ENCODE measurements at places on chromosomes 7 and 10.

DNA sequence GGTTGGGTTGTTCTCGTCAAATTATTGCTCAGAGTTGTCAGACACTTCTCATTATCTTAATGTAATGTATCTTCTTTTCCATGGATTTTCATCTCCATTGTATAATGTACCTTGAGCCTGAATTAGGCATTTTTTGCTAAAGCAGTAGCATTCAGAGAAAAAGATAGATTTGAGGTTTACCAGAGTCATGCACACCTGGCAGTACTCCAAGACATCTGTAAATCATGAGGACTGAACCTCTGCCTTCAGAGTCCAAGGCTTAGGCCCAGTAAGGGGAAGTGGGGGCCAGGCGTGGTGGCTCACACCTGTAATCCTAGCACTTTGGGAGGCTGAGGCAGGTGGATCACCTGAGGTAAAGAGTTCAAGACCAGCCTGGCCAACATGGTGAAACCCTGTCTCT is 624.3 kb upstream of the MBL2 start:
- DNase-seq: no peak

DNA sequence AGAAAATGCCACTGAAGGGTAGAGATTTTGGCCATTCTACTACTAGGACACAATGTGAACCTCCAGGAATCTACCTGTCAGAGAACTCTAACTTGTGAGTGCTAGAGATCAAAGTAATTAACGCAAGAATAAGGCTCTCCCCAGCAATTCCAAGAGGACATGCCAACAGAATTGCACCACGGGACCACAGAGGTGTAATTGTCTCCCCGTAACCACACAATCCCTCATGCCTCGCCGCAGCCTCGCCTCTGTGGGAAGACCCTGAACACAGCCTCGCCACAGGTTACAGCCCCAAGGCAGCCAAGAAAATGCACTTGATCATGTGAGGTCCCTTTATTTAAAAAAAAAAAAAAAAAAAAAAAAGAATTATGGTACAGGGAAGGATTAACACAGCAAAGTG is 29.5 kb downstream of the CDCA7L start:
- DNase-seq: no peak

DNA sequence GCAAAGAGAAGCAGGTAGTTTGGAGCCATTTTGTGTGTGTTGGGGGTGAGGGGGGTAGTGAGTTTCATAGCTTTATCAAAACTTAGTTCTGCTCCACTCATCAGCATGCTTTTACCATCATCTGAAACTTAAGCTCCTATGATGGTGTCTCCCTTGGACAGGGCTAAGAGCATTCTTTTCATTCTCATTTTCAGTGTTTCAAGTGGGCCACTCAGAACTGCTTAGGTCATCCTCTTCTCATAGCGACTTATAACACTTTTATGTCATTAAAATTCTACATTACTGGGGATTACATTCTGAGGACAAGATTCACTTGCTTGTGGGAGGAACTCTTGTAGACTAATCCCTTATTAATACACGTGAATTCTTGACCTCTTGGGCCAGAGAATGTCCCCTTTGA is 649.4 kb downstream of the SUGCT start:
- DNase-seq: no peak

DNA sequence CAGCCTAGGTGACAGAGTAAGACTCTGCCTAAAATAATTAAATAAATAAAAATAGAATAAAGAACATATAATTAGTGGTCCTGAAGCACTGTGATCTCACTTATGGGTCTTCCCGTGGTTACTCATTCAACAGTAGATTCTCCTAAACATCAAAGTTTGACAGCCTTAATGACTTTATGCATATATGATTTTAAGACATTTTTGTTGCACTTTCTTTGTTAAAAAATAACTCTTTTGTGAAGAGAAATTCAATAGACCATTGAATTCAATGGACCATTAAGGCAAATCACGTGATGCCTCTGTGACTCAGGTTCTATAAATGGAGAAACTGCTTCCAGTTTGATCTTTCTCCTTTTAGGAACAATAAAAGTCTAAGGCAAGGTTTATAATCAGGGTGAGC is 59.6 kb downstream of the ATOH7 start:
- DNase-seq: no peak

- DNase-seq: no peak
Measured at GRCh38 chr10:35150308-35150707, 23.7 kb downstream of the CREM start.

GRCh38 chr7:25801214-25801613 is 350.8 kb upstream of the NFE2L3 start:
- no peak for DNase-seq

GRCh38 chr7:14184292-14184864 is 194.9 kb upstream of the ETV1 start:
- DNase-seq: no peak

DNA sequence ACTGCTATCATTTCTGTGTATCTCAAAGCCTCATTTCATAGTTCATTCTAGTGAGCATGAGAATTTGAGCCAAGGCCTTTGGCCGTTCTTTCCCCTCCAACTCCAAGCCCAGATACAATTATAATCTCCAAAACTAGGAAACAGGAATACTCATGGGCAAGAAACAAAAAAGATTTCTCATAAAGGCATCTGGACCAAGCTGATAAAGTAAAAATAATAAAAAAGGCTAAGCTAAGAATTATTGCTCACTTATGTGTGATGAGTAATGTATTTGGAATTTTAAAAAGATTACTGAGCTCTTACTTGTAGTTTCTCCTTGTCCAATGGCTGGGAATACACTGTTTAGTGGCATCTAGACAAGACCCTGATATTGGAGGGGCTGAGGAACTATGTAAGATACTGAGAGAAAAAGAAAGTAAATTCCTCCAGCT is 196.4 kb upstream of the POM121L12 start:
- DNase-seq: no peak

DNA sequence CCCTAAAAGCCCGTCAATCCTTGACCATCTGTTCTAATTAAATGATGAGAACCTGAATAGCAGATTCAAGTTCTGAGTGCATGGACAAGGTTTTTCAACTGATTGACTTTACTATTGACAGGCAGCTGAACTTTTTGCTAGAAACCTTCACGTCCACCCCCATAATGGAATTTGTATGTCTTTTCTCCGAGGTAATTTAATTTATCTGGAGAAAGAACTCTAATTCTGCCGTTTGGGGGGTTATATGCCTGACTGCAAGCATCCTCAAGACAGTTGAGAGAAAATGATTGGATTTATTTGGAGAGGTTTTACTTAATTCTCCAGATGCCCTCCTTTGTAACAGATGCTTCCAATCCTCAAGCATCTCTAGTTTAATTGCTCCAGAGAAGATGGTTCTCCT is 1053.4 kb upstream of the AUTS2 start:
- no peak for DNase-seq

DNA sequence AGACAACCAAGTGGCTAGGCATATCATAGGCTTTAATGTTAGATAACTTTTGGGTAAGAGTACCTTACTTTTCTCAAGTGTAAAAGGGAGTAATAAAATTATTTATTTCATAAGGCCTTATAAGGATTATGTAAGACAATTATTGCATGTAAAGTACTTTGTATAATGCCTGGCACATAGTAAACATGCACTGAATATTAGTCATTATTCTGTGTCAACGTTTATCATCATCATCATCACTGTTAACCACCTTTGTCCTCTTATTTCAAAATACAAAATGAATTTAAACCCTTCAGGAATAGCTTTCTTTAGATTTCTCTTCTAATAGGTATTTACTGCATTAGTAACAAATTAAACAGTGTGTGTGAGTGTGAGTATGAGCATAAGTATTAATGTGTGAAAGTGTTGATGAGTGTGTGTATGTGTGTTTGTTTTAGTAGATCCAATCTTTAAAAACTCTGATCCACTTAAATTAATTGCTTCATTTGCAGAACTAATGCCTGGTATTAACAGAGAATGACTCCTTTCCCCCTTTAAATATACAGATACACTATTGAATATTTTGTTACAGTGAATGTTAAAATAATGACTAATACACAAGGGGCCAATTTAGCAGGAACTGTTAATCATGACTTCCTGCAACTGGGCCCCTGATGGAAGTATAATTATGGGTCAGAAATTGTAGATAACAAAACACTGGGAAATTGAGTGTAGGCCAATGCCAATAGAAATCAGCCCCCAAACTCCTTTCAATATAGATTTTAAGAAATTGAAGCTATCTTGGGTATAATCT is 213.3 kb upstream of the FZD8 start:
- DNase-seq: no peak

DNA sequence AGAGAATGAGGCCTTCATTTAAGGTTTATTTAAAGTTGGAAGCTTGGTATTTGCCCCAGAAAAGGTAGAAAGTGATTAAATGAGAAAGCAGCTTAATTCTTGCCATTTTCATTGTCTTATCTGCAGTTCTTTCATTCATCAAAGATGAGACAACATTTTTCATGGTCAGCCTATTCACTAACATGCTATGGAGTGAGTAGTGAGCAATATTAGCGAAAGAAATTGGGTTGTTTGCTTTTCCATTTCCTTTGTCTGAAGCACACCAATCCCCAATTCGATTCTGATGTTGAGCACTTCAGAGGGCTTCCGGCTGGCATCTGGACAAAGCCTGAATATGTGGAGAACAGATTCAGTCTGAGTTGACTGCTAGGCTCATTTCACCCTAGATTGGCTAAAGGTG is 317.2 kb downstream of the BBS9 start:
- DNase-seq: no peak

- no peak for DNase-seq
Measured at GRCh38 chr10:5666841-5667630, 641 bp upstream of the ASB13 start.

GRCh38 chr10:31353574-31353973 is 34.6 kb downstream of the ZEB1 start:
- DNase-seq: no peak

DNA sequence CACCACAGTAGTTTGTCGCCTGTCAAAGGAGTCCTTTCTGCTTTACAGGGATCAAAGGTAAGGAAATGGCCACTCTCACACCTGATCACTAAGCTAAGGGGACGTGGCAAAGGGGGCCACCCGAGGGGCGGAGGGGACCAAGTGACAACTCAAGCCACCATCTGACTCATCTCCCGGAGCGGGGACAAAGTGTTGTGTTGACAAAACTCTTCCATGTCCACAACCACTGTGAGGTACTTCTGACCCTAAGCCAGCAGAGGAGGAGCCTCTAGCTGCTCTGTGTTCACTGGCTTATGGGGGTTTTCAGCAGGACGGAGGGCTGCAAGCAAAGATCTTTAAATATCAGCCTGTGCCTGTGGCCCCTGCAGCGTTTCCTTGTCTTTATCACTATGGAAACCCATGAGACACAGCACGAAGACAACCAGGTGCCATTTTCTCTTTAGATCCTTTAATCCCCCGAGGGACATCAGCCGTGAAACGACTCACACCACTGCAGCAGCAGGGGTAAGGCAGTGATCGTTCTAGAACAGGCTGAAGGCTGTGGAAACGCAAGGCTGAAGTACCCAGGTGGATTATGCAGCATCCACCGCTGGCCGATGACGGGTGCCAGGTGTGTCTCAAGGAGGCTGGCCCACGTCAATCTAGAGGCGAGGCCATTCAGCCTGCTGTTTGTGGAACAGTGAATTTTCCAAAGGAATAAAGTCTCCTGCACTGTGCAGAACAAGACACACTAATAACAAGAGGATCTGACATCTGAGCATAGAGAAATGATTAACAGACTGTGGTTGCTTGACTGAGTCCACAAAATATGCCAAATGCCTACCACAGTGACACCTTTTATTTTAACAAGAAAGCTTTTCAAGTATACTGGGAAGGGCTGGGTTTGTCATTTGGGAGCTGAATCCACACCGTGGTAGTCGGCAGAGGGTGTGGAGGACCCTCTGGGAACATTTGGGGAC is 26.6 kb upstream of the DDC start:
- no peak for DNase-seq

DNA sequence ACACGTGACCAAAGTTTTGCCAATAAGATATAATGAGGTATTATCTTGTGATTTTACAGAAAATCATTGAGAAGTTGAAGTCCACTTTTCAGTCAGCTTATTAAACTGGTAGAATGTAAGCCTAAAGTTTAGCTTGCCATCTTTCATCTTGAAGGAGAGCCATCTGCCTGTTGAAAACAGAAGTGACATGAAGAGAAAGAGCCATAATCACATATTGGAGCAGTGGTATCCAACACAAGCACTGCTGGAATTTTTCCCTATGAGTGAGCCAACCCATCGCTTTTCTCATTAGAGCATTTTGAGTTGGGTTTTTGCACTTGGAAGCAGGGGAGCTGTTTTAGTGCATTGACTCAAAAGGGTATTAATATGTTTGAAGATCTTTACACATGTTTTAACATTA is 117.6 kb upstream of the FERD3L start:
- no peak for DNase-seq

DNA sequence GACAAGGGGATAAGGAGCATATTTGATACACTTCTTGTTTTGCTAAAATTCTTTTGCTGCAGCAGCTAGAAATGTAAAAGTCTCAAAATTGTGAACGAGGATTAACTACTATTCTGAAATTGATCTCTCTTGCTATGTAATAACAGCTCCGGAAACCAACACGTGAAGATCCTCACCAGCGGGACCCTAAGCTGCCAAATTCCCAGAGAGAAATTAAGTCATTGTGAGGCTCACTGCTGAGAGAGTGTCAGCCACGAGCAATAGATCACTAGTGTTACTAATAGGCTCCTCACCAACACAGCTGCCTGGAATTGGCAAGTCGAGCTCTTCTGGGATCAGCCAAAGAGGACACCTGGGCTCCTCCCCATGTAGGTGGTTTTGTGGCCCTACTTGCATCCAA is 5.6 kb upstream of the VWA2 start:
- no peak for DNase-seq

GRCh38 chr10:117477961-117478670 is 64.4 kb upstream of the EMX2 start:
- DNase-seq: no peak

DNA sequence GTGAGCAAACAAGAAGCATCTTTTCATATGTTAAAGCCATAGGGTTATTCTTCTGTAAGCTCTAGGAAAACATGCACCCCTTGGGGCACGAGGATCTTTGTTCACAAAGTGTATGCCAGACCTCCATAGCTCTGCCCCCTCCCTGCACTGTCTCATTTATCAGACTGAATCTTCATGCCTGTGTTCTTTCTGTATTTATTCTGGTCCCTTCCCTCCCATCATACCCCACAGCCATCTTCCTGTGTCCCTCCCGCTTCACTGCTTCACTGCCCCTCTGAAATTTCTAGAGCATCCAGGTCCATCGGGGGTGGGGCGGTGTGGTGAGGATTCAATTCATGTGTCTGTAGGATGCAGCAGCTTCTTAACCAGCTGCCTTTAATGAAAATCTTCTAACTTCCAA is 7.5 kb downstream of the EPHB6 start:
- DNase-seq: no peak

- no peak for DNase-seq
Measured at GRCh38 chr10:7872041-7872442, 53.7 kb downstream of the TAF3 start.

GRCh38 chr7:158771213-158771834 is 58.0 kb downstream of the ESYT2 start:
- no peak for DNase-seq

- DNase-seq: no peak
Measured at GRCh38 chr7:148584154-148584827, 6.3 kb upstream of the C7orf33 start.

GRCh38 chr7:132666774-132667172 is 90.5 kb upstream of the PLXNA4 start:
- no peak for DNase-seq

- no peak for DNase-seq
Measured at GRCh38 chr7:117259615-117260014, 63.2 kb downstream of the WNT2 start.

GRCh38 chr10:133143200-133143533 is 16.9 kb upstream of the KNDC1 start:
- DNase-seq: no peak

Data from suprapubic skin (tissue), 4 donors.